ENCODE measurements at places on chromosomes 7 and 10. TPM values are rescaled to one million over a fixed set of nuclear protein-coding genes. Genes with fewer than 3 reads are reported as not detected.

GRCh38 chr7:73520673-73521635 lies 1.1 kb downstream of the BAZ1B start:
- DNase-seq = no peak

Gene PTCD1
- 4.6 TPM for polyA plus RNA-seq

- no peak for DNase-seq
These were observed 2.0 kb downstream of the ZMIZ1 start for GRCh38 chr10:79070606-79071395.

- no peak for DNase-seq
These were observed 92.3 kb downstream of the RNF216 start for GRCh38 chr7:5689118-5689517.

GRCh38 chr10:103807996-103808395 lies 47.4 kb downstream of the SH3PXD2A start:
- no peak for DNase-seq

DNA sequence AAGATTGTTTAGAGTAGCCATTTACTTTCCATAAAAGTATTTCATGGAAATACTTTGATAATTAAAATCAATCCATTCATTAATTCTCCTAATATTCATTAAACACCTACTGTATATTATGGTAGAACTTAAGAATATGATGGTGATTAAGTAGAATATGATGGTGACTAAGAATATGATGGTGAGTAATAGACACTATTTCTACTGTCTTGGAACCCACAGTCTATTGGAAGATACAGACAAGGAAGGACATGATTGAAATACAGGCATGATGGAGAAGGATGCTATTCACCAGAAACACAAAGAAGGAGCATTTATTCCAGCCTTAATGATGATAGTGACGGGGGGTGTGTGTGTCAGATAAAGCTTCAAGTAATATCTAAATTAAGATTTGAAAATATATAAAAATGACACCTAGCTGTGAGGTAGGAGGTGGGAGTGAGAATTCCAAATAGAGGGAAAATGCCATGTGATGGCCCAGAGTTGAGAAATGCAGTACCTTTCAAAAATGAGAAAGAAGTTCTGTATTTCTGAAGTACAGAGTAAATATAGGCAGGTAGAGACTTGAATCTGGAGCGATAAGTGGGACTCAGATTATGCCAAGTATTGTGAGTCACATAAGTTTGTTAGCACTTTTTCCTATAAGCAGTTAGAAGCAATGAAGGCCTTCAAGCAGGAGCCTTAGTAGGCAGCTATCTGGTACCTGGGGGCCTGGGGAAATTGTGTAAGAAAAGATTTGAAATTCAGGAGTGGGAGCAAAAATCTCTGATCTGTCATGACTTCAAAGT lies 12.5 kb upstream of the CDK13 start:
- DNase-seq = no peak

Gene LRRN3
- 4.3 TPM for polyA plus RNA-seq

DNA sequence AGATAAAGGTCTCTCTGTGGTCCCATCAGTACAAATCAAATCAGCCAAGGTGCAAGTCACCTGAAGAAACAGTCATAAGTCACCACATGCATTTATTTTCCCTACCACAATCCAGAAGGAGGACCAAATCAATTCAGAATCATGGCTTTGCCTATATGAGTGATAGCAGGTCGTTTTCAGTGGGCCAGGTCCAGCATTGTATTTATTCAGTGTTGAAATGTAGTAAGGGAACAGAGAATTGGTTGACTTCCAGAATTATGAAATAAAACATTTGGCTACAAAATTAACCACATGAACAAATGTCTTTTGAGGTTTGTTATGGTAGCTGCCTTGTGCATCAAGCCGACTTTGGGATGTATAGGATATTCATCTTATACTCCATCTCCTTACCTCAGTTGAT lies 88.4 kb downstream of the POLR1F start:
- no peak for DNase-seq

Gene VWC2
- polyA plus RNA-seq = 0.96 TPM

GRCh38 chr7:7639847-7640220 lies 718 bp upstream of the UMAD1 start:
- DNase-seq = no peak

GRCh38 chr7:104328296-104328969 lies at the start of gene LHFPL3:
Gene LHFPL3, plus strand, starts transcription at chr7:104328603.
- no peak for DNase-seq

DNA sequence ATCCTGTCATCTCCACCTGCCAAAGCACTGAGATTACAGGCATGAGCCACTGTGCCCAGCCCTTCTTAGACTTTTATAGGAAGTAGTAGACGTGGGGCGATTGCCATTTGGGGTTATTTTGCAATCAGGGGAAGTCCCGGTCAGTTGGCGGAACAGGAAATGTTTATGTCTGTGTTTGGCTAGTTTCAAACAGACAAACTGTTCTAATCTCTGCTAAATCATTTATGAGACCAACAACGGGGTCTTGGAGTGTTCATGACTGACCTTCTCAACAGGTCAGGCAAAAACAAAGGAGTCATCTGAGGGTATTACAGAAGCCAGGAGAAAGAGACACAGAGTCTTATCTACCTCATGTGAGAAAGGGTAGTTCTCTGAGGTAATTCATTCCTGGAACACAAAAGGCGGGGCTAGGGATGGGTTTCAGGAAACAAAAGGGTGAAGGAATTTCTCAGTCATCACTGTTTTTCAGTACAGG lies 6.6 kb upstream of the TPK1 start:
- no peak for DNase-seq

Gene CYP26C1
- 0.07 TPM for polyA plus RNA-seq

DNA sequence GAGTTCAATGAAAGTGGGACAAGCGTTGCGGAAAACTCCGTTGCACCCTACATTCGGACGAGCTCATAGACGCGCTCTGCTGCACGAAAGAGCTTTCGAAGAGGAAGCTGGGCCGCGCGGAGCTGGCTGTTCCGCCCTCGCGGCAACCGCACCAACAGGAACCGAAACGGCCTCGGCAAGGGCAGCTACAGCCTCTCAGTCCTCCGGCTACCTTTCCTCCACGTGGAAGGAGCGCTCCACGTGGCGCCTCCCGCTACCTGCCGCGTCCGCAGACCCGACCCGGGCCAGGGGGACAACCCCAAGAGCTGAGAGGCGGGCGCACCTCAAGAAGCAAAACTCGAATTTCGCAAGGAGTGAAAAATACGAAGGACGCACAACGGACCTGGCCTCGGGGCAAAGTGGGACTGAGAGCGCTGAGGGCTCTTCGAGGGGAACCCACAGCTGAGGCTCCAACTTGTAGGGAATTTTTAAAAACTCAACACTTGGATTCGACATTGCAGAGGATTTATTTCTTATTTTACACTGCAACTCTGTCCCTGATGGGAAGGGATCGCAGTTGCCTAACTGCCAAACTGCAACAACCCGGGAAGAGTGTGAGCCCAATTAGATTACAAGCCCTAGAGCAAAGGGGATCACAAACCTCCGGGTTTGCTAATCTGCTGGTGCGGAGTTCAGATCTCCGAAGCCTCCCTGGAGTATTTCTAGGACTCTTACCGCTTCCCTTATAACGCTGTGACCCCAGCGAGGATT lies 1.4 kb downstream of the HPSE2 start:
- DNase-seq = no peak

DNA sequence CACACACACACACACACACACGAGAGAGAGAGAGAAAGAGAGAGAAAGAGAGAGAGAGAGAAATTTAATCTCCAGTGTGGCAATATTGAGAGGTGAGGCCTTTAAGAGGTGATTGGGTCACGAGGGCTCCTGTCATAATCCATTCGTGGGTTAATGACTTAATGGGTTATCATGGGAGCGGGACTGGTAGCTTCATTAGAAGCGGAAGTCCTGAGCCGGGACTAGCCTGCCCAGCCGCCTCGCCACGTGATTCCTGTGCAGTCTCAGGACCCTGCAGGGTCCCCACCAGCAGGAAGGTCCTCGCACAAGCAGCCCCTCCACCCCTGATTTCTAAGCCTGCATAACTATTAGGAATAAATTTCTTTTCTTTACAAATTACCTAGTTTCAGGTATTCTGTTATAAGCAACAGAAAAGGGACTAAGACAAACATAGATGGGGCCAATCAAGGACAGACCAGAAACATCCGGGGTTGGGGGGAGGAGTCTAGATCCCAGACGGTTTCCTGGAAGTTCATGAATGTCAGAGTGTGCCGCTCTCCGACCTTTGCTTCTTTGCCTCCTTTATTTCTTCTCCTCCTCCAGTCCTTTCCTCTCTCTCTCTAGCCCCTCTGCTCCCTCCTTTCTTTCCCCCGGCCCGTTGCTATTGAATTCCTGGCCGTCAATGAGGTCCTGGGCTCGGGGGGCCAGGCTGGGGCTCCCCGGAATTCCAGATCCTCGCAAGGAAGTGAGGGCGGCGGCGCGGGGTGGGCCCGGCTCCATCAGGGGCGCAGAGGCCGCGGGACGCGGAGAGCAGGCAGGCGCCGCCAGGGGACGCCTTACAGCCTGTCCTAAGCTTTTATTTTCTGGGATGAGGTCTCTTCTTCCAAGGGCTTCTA lies 146.8 kb downstream of the CYP26A1 start:
- DNase-seq = no peak

GRCh38 chr7:116454377-116454776 lies 45.2 kb upstream of the CAV2 start:
- DNase-seq = no peak

Gene MACC1
- polyA plus RNA-seq = 9.8 TPM

DNA sequence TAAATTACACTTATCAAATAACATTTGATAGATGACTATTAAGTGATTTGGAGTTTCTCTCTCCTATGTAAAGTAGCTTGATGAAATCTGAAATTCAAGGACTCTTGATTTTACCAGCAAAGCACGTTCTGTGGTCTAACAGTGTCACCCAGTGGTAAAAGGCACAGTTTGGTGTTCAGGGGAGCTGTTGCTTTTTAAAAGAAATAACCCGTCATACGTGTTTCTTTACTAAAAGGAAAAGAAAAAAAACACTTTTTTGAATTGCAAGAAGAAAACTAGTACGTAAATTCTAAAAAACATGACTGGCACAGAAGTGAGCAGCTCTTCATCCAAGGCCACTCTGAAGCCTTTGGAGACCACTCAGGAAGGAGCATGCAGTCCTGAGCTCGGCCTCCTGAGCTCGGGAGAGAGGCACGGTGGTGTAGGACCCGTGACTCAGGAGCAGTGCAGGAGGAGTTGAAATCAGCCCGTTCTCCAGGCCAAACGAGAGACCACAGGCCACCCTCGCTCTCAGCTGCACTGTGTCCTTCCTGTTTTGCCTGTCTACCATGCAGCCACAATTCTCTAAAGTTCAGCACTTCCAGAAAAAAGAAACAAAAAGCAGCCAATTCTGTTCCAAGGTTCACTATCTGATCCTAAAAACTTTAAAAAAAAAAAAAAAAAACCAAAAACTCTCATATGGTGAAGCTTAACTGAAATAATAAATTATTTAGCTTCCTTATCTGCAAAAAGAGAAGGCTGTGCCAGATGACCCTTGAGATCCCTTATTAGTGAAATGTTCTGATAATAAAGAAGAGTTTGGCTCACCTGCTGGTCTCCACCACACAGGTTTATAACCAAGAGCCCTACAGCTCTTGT lies 212.6 kb upstream of the FRMD4A start:
- no peak for DNase-seq

Gene PGAM1
- 177 TPM for polyA plus RNA-seq

Gene OR2A42
- polyA plus RNA-seq = 0.97 TPM

DNA sequence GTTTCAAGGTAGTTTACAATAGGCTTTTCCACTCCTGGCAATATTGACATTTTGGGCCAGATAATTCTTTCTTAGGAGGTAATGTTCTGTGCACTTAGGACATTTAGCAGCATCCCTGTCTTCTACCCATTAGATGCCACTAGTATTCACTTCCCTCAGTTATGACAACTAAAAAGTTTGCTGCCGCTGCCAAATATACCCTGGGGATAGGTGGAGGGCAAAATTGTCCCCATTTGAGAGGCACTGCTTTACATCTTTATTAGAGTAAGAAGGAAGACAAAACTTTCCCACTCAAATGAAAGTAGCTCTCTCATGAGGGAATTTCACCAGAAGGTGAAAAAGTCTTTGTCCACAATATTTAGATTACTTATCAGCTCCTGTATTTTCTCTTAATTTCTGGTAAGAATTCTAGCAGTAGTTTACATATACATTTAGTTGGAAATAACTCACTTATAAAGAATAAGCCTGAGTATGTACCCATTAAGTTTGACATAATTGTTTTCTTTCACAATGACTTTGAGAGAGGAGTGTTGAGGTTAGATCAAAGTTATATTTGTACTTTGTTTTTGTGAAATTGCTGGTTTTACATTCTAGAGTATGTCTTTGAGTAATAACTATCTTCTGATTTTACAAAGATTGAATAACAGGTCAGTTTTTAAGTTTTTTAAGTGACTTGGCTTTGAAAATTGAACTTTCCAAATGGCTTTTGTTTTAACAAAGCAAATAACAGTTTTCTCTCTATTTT lies 46.0 kb downstream of the HELLS start:
- no peak for DNase-seq

- DNase-seq = no peak
These were observed 106.4 kb downstream of the TAX1BP1 start for GRCh38 chr7:27846388-27846787.

GRCh38 chr7:154375956-154376355 lies 323.8 kb downstream of the DPP6 start:
- no peak for DNase-seq

- DNase-seq = no peak
These were observed 16.9 kb upstream of the ENTPD1 start for GRCh38 chr10:95739056-95739455.

DNA sequence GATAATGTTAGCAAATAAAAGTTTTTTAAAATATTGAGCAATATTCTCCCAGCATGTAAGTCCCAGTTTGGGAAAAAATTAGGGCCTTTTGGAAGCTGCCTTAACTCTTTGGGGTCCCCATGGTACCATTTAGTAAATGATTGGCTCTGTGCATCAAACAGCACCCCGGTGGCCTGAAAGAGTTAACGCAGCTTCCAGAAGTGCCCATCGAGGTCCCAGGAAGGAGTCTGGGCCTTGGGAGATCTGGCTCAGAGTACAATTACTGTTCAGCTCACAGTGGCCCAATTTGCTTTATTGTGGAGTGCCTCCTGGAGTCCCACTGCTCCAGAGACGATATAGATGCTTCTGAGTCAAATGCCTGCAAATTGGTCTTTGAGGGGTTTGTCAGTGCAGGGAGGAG lies 31.7 kb downstream of the WDFY4 start:
- DNase-seq = no peak

DNA sequence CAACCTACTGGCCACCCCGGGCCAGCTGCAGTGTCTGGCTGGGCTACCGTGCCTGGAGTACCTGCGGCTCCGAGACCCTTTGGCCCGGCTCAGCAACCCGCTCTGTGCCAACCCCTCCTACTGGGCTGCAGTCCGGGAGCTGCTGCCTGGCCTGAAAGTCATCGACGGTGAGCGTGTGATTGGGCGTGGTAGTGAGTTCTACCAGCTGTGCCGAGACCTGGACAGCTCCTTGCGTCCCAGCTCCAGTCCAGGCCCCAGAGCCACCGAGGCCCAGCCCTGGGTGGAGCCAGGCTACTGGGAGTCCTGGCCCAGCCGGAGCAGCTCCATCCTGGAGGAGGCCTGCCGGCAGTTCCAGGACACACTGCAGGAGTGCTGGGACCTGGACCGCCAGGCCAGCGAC lies 4.2 kb downstream of the RARRES2 start:
- no peak for DNase-seq

GRCh38 chr10:124267231-124267885 lies 151.4 kb downstream of the OAT start:
- DNase-seq = no peak

Gene TLX1
- polyA plus RNA-seq = 0.07 TPM

Gene ATP5F1C
- polyA plus RNA-seq = 442 TPM

All from right renal cortex interstitium (tissue), 3 donors.